ENCODE measurements at places on chromosomes 12 and 14.

DNA sequence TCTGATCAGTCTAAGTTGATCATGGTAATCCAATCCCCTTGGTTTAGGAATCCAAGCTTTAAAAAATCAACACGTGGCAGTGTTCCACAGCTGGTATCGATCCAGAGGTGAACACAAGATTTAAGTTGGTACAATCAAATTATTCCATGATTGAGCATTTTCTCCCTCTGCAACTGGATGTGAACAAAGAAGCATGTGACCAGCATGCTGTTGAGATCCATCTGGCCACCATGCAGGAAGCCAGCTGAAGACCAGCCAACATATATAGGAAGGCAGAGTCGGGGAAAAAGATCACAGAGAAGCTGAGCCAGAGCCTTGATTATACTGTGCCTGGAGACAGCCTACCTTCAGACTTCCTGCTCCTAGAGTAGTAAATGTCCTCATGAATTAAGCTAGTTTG, 158.3 kb downstream of the SEC23A start:
- no peak for DNase-seq

DNA sequence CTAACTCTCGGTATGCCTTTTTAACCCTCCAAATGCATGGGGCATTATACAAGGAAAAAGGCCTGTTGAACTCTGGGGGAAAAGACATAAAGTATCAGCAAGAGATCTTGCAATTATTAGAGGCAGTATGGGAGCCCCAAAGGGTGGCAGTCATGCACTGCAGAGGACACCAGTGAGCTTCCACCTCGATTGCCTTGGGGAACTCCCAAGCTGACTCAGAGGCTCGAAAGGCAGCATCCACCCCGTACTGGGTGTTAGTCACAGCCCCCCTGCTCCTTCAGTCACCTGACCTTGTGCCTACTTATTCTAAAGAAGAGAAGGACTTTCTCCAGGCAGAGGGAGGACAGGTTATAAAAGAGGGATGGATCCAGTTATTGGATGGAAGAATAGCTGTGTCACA, 781.4 kb upstream of the TMEM132C start:
- no peak for DNase-seq

DNA sequence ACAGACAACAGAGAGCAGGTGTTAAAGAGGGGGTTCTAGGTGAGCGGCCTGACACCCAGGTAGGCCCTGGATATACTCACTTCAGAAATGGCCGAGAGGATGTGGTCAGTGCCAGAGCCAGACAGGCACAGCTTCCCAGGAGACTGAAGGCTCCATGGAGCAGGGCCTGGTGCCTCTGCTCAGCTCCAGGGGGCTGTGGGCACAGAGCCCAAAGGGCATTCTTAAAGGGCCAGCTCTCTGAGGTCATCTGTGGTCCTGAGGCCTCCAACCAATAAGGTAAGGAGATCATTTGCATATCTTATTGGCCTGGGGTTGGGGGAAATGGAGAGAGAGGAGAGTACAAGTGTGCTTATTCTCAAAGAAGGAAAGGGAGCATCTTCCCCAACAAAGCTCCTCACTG, 9.7 kb upstream of the PCK2 start:
- DNase-seq, result no peak

GRCh38 chr14:23433457-23433856, 2.0 kb downstream of the MYH7 start:
- DNase-seq, result no peak

GRCh38 chr14:30227436-30227835, 299.8 kb upstream of the PRKD1 start:
- DNase-seq, result no peak

DNA sequence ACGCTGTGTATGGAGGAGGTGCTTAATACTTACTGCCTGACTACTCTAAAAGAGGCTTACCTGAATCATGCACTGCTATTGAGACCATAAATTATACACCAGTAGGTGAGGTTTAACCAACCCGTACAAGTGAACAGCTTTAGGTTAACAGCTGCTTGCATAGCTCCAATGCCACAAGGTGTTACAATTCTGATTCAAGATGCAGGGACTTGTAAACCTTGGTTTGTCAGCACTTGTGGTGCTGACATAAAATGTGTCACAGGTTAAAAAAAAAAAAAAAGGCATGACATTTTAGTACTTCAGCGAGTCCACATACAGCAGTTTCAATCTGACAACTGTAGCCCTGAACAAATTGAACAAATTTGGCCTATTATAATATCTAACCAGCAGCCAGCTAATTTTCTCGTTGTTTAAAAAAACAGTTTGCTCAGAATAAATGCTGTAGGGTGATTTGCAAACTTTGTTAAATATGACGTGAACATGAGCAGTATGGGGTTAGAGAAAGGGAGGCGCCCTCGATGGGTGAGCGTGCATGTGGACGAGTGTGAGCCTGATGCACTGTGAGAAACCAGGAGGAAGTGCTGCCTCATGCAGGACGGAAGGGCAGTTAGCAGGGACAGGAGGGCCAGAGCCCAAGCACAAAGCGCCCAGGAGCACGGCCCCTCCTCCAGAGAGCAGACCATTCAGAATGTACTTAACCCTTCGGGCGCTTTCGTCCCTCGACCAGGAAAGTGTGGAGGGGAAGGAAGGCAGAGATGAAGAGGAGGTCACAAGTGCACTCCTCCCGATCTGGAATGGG, 44.7 kb downstream of the TCHP start:
- DNase-seq, result no peak

DNA sequence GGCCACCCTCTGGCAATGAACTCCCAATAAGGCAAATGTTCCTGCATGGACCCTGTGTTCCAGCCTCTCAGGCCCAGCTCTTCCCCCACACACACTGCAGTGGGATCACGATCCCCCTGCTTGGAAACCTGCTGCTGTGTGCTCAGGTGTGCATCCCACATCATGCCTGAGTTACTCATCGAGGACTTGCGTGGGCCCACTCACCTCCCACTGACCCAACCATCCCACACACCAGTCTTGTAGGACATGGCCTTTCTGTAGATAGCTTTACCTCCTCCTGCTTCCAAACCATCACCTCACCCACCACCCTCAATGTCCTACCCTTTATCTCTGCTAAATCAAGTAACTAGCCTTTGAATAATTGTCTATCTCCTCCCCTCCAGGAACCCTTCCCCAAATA, 24.6 kb downstream of the NPC2 start:
- no peak for DNase-seq

GRCh38 chr12:49057888-49058287, 2.7 kb downstream of the KMT2D start:
- DNase-seq, result no peak

- DNase-seq, result no peak
Observed at GRCh38 chr12:46892887-46893286, 67.1 kb upstream of the SLC38A4 start.

DNA sequence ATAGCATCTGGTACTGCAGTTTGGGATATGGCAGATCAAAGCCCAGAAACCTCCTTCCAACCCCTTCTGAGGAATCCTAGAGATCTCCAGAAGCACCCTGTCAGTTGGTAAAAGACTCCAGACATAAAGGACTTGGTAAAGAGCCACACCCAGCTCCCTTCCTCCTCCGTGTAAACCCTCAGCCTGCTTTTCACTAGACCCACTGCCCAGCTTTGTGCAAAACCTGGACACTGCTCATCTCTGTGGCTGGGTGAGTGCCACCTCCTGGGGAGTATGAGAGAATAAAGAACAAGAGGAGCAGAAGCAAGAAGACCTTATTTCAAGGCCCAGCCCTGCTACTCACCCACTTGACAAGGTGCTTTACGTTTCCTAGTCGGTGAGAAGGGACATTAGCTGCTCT, 33.0 kb downstream of the ANO2 start:
- no peak for DNase-seq

- DNase-seq, result no peak
Observed at GRCh38 chr12:70648831-70649230, 11.6 kb upstream of the PTPRB start.

- DNase-seq, result no peak
Observed at GRCh38 chr14:101122237-101123141, 219.0 kb upstream of the RTL1 start.

DNA sequence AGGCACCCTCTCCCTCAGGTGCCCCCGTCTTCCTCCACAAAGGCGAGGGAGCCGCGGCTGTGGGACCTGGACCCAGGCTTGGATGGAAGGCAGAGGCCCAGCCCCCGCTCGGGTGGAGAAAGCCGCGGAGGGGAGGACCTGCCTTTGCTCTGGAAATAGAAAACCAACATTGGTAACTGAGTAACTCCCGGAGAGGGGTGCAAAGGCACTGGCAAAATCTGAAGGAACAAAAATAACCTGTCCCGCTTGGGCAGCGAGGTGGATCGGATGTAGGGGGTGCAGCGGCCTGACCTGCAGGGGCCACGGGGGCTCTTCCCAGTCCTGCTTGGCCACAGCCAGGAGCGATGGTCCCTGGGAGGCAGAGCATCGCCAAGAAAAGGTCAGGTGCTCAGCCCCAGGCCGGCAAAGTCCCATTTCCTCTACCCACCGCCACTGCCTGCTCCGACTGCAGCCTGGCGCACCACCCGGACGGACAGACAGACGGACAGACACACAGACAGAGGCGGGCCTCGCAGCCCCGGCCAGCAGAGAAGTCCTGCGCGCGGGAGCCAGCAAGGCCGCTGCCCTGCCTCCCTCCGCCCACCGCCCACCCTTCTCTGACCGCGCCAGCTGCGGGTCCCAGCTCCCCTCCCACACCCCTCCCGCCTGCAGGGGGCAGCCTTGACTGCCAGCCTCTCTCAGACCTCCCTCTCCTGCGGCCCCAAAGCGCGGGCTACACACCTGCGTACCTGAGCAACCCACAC, 21.4 kb upstream of the TMEM106C start:
- no peak for DNase-seq

GRCh38 chr12:59603754-59604153, 7.9 kb downstream of the SLC16A7 start:
- DNase-seq, result no peak

GRCh38 chr12:89448951-89449371, 75.6 kb downstream of the GALNT4 start:
- no peak for DNase-seq
